ENCODE measurements at places on chromosomes 16 and 17.

DNA sequence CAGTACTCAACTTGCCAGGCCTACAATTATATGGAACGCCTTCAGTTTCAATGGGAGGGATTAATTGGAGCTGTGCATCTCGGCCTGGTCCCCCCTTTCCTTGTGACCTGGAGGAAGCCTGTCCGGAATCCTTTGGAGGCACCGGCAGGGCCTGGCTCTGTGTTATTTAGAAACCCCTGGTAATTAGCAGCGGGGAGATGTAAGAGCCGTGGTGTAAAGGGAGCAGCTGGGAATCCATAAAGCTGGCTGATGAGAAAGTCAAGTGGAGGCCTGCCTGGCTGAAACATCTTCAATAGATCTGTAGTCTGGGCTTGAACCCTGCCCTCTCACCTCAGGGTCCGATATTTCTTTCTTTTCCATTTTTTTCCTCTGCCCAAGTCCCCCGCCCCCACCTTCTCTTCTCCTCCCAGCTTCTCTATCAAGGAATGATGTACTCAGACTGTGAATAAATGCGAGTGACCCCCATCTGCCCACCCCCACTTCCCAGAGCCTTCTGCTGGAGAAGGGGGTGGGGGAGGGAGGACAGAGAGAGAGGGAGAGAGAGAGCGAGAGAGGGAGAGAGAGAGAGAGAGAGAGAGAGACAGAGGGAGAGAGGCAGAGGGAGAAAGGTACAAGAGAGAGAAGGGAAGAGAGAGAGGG lies 495.5 kb upstream of the ZFHX3 start:
- no peak for DNase-seq

DNA sequence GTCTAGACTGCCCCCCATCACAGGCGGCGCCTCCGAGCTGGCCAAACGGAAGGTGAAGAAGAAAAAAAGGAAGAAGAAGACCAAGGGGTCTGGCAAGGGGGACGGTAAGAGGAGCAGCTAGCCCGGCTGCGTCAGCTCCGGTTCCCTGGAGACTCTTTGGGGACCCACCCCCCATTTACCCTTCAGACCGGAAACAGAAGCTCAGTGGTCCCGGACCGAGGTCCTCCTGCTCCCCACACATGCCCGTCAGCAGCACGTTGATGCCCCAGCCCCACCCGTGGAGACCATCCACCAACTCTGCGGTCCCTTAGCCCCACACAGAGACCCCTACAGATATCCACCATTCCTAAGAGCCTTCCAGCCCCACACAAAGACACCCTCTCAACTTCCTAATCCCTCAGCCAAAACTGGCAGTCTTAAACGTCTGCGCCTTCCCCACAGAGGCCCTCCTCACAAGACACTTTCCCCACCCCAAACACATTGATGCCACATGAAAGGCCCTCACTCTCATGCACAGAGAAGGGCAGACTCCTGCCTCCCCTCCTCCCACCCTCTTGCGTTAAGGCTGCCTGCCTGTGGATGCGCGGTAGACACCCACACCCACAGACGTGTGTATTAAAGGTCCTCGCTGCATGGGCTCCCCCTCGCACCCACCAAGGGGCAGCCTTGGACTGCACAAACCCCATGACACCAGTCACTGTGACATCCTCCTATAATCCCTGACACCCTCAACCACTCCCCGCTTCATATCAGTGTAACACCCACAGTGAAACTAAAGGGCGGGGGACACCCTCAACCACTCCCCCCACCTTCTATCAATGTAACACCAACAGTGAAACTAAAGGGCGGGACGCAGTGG lies 58.2 kb upstream of the RPH3AL start:
- peak; percentile 71 for DNase-seq

DNA sequence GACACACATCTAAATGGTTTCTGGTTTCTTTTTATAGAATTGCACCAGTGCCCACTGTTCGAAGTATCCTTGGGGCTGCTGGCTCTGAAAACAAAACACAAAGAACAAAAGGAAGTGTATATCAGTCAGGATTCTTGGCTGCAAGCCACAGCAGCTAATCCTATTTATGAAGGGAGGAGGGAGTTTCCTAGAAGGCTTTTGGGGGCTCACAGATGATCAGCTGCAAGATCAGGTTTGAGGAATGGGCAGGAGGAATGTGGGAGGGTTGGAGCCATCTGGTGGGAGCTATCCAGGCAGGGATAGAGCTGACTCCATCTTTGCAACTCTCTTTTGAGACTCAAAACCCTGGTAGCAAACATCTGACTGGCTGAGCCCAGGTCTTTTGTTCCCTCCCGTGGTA lies 118.3 kb upstream of the EEF2KMT start:
- no peak for DNase-seq

DNA sequence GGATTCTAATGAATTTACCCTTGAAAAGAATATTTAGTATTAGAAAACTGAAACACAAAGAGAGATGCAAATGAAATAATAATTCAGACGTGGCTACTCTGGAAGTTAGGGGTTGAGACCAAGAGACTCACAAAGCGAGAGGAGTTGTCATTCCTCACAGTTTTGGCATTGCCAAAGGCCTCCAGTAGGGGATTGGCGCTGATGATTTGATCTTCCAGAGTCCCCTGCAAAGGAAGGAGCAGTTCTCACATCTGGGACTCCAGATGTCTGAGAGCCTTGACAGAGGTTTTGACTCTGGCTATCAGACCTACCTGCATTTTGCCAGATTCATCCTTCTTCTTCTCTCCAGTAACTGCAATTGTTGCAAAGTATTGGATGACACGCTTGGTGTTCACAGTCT lies 6.6 kb downstream of the MYH8 start:
- DNase-seq, result no peak

DNA sequence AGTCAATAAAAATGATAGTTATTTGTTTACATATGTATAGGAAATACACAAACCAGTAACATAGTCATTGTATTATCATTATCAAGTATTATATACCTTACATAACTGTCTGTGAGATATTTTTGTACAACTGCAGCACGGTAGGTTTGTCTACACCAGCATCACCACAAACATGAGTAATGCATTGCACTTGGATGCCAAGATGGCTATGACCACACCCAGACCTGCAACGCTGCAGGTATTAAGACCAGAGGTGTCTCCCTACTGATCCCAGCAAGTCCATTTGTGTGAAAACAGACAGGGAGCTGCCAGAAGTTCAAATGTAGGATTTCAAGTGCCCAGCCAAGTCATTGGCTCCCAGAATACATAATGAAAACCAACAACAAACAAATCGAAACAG lies 34.2 kb upstream of the NOS2 start:
- DNase-seq, result no peak

DNA sequence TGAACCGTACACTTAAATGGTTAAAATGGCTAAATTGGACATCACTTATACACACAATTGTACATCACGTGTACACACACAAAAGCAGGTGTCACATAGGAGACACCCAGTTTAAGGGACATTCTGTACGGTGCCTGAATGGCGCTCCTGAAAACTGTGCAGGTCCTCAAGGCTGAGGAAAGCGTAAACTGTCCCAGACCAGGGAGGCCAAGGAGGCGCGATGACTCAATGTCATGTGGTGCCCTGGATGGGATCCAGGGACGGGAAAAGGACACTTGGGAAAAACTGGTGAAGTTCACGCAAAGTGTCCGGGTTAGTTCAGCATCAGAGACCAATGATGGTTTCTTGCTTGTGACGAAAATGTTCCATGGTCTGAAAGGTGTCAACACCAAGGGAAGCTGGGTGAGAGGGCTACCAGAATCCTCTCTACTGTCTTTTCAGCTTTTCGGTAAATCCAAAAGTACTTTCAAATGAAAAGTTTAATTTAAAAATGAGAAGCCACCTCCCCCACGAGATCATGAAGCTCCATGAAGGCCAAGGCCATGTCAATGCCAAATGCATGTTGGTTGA lies 112.2 kb downstream of the CMIP start:
- no peak for DNase-seq

GRCh38 chr16:78386557-78387324 lies 287.3 kb downstream of the WWOX start:
- no peak for DNase-seq

DNA sequence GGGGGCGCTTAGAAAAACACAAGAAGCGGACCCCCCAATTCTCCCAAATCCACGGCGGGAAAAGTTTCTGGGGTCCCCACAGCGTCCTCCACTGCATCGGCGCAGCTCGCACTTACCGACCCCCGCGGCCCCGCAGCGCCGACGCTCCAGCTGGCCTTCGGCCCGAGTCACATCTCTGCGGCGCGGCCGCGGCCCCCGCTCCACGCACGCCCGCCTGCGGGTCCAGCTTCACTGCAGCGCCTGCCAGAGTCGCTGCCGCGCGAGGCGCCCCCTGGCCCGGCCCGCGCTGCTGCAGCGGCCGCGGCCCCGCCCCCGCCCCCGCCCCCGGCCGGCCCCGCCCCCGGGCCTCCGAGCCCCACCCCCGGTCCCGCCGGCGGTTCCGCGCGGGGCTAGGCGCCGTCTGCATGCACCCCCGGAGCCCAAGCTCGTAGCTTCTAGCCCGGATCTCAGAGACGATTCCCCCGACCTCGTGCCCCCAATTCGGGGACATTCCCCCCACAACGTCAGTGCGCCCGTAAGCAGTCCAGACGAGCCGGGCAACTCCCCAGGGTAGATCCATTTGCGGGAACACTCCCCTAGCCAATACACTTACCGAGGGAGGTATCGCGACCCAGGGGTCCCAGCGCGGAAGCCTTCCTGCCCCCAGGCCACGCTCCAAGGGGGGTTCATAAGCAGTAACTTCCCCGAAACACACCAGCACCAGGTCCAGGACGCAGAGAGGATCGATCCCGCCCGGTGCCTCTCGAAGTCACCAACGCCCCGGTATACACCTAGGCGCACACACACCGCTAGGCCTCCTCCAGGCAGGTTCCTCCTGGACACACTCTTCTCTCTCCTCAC lies at the start of gene GPRC5B:
GPRC5B (minus strand) TSS at position 238 of the 840 bp plus-strand sequence. CDS start 12,003 bp downstream, outside the sequence.
- DNase-seq, result peak; percentile 41

GRCh38 chr16:89417352-89417751 lies 73.0 kb downstream of the ANKRD11 start:
- DNase-seq, result no peak

DNA sequence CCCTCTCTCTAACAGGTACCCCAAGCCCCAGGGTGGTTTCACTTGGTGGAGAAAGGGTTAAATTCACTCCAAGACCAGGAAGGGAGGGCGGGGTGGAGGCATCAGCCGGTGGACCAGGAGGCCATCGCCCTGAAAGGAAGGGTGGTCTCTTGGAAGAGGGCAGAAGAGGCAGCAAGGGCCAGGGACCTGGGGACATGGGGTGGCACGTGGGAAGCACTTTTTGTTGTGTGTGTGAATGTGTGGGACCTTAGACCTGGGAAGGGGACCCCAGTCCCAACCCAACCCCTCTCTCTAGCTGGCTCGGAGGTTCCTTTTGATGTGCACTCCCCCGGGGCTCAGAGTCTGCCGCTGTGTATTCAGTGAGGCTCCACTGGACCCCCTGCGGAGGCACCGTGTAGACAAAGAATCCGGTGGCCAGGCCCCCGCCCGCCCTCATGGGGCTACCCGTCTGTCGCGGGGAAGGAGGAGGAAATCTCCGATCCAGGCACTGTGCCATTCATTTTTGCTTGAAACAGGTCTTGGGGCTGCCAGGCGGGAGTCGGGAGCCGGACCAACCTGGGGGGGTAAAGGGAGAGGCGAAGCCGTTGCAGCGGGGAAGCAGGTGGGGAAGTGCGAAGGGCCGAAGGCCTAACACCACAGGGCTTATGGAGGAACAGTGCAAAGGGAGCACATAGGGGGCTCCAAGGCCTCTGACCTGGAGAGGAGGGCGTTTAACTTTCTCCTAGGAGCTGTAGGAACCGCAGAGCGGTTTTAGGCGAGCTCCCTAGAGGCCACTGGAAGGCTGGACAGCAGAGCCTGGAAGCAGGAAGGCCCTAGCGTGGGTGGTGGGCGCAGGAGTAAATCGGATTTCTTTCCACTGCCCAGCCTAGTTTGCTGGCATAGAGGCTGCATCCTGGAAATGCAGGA lies 3.2 kb upstream of the WNT3 start:
- DNase-seq, result no peak

DNA sequence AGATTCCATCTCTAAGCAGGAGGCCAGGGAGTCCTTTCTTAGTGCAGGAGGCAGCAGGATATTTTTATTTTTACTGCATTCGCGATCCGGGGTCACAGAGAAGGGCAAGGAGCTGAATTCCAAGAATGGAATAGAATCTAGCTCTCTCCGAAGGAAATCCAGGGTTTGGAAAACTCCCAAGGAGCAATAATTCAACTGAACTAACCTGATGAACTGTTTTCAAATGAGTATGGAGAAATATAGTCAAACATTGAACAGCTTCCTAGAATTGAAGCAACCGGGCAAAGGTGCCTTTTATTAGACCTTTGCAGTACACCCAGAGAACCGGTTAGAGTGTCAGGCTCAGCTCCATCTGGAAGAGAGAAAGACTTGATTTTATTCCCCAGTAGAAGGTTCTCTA lies 120.7 kb upstream of the MAF start:
- DNase-seq, result no peak

GRCh38 chr16:1080801-1081733 lies 8.5 kb downstream of the SSTR5 start:
- DNase-seq, result no peak

DNA sequence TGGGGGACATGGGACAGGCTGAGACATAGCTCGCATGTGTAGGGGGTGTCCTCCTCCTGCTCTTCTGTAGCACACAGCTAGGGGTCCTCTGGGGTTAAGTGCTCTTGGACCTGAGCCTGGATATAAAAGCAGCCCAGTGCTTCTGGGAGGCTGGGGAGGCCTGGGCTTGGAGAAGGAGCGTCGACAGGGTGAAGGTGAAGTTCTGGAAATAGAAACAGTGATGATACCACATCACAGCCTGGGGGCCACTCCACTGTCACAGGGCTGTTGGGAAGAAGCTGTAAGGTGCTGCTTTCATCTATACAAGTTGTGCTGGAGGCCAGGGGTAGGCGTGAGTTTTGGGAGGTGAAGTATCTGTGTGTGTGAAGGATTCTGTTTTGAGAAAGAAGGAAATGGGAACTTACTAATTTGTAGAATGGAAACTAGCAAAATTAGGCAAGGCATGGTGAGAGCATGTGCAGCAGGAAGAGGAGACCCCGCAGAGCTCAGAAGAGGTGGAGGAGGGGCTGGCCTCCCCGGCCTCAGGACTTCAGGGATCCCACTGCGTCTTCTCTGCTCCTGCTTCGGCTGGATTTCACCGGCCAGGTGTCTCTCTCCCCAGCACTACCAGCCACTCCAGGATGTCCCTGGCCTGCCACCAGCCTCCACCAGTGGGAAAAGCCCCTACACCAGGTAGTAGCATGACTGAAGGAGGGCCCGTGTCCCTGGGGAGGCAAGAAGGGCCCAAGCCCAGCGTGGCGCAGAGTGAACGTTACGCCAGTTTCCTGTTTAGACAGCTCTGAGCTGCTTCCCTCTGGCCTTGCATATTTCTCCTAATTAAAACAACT lies 19.4 kb downstream of the PLCG2 start:
- DNase-seq, result no peak

All from erythroblast (primary cell).